Natural killer cell (primary cell): ENCODE measurements at places on chromosomes 6 and 20. TPM values are rescaled to one million over a fixed set of nuclear protein-coding genes. Genes with fewer than 3 reads are reported as not detected.

DNA sequence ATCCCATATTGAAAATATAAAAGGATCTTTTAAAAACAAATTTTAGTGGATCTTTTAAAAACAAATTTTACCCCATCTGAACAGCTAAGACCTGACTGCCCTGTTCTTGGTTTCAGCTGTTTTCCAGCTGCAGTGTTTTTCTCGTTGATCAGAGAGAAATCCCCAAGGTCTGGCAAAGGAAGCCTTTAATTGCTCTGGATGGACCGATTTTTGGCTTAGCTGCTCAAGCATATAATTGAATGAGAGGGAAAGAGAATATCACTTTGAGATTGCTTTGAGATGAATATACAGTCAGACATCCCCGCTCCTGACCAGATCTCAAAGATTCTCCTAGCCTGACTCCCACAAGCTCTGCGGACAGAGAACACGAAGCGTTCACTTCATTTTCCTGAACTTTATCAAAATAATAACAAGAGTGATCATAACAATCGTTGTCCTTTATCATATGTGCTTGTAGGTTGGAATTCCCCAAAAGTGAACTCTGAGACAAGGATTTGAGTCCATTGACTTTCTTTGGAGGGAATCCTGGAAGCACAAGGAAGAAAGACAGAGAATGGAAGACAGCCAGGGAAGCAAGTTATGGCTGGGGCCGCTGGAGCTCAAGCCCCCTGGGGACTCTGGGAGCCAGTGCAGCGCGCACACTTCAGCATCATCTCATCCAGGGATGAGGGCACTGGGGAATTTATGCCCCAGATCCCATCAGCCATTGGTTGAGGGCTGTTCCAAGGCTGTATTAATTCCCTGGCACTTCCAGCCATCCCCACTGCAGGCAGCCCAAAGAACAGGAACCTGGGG, 101.3 kb downstream of the SNX5 start:
- DNase-seq, result no peak

DNA sequence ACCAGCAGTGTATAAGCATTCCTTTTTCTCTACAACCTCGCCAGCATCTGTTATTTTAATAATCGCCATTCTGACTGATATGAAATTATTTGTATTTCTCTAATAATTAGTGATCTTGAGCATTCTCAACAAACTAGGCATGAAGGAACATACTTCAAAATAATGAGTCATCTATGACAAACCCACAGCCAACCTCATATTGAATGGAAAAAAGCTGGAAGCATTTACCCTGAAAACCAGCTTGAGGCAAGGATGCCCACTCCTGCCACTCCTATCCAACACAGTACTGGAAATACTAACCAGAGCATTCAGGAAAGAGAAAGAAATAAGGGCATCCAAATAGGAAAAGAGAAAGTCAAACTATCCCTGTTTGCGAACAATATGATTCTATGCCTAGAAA, 390.6 kb upstream of the ID4 start:
- DNase-seq, result no peak

- DNase-seq, result no peak
Observed at GRCh38 chr6:45566882-45567281, 189.1 kb upstream of the SUPT3H start.

Gene SLC25A27
- 1.7 TPM for total RNA-seq

DNA sequence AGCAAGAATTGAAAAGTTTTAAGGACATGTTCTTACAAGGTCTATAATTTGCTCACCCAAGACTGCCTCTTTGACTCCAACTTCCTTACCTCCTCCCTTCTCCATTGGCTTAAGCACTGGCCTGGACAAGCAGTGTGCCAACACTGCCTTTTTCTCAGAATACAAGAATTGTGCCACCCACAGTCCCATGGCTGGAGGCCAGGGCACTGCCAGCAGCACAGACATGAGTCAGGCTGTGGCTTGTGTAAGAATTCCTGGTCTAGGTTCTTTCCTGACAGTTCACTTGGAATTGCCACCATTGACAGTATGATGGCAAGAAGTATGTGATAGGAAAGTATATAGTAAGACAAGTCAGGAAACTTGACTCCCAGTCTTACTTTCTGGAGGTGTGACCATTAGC, 202.7 kb upstream of the MARCKS start:
- no peak for DNase-seq

GRCh38 chr20:62876902-62877816, 15.5 kb upstream of the TCFL5 start:
- DNase-seq, result no peak

- no peak for DNase-seq
Observed at GRCh38 chr20:23680146-23680545, 8.7 kb downstream of the CST4 start.

GRCh38 chr6:97757575-97757974, 474.6 kb upstream of the MMS22L start:
- no peak for DNase-seq

DNA sequence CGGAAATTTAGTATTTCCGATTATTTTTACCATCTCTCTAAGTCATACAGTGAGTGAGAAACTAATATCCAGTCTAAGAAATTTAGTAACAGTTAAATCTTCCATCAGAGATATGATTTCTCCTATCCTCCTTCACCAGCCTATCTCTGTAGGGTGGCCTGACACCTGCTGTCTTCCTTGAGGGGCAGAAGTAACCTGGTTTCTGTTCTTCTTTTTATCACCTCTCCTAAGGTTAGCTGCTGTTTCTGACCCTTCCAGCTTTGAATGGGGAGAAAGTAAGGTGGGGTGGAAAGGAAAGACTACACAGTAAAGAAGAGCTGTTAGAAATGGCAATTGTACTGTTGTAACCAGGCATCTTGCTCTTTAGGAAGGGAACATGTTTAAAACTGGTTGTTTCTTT, 447.7 kb downstream of the PHF3 start:
- DNase-seq, result no peak

Gene NRSN1
- not detected for total RNA-seq

- DNase-seq, result no peak
Observed at GRCh38 chr6:147823936-147824335, 315.4 kb downstream of the SAMD5 start.

Gene CLDN20
- not detected for total RNA-seq

Gene CHRNA4
- not detected for total RNA-seq

GRCh38 chr6:65998544-65998943, 291.5 kb upstream of the EYS start:
- no peak for DNase-seq

DNA sequence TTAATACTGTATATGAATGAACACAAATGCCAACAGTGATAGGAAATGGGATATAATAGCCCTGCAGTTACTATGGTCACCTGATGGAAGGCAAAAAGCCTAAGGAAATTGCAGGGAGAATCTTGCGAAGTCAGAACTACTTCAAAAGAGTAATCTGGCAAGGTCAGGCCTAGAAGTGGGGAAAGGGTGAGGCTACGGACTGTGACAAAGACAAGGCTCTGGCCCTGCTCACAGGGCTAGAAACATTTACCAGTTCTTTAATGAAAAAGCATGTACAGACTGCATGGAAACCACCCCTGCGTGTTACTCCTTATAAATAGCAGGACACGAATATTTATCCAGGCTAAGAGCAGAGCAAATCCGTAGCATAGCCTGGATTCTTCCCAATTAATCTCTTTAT, 52.5 kb upstream of the HECA start:
- no peak for DNase-seq

Gene DLL1
- 6.0 TPM for total RNA-seq

- no peak for DNase-seq
Observed at GRCh38 chr20:20743511-20744169, 31.2 kb upstream of the RALGAPA2 start.

- DNase-seq, result no peak
Observed at GRCh38 chr6:110055387-110055735, 77.2 kb downstream of the GPR6 start.
